ENCODE measurements at places on chromosomes 13 and 19.

DNA sequence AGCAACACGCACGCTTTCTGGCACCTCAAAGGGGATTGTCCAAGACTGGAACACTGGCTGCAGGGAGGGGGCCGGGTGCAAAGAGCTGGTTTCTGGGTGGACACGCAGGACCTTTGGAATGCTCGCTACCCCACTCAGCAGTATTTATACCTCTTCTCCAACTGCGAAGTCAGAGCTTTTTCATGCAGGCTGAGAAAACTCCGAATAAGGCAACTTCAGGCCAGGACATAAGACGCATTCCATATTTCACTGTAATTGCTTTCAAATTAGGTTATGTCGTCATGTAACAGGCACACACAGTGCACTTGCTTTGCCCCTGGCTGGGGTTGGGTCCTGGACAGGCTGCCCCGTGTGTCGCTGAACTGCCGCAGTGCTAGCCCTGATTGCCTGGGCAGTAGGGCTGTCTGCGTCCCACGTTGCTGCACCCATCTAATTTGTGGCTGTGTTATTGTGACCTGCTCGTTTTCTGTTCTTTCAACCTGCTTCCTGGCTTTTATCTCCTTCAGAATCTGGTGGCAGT is 44.5 kb downstream of the ACTN4 start:
- no peak for DNase-seq

- DNase-seq: no peak
Observed at GRCh38 chr13:46345398-46345797, 41.7 kb downstream of the RUBCNL start.

GRCh38 chr19:39951065-39951650 is 16.7 kb upstream of the FCGBP start:
- no peak for DNase-seq

DNA sequence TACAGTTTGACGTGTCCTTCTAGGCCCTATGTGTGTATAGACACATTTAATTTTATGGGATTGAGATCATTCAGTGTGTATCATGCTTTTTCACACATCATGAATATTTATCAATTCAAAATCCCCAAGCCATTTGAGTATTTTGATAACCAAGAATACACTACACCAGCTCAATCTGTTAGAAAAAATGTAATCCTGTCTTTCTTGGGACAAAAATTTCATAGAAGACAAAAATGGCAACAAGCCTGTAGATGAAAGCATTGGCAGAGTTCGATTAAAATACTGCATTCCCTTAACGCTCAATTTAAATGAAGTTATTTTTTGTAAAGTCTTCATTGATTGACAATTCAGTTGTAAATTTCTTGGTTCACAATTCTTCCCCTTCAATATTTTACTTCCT is 41.9 kb downstream of the WDR87 start:
- no peak for DNase-seq

GRCh38 chr13:110517505-110518225 is 43.9 kb downstream of the RAB20 start:
- DNase-seq: no peak

GRCh38 chr19:48419158-48419920 is 25.9 kb downstream of the GRIN2D start:
- DNase-seq: no peak

- DNase-seq: no peak
Observed at GRCh38 chr19:862581-863314, 3.3 kb downstream of the CFD start.

Measured in esophagus squamous epithelium (tissue), 5 donors.